ENCODE measurements at places on chromosomes 4 and X. TPM values are rescaled to one million over a fixed set of nuclear protein-coding genes. Genes with fewer than 3 reads are reported as not detected.

DNA sequence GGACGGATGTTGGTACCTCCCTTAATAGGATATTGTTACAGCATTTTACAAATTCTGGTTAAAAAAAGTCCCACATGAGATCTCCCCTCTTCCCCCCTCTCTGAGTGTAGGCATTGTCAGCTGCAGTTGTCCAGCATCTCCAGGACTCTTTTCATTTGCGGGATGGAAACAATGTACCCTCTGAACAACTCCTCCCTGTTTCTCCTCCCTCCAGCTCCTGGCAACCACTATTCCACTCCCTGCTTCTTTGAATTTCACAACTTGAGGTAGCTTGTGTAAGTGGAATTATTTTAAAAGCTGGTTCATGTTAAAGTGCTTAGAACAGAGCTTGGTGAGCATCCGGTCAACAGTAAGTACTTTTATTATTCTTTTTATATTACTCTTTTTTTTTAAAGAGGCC, 69.8 kb downstream of the TBL1X start:
- no peak for DNase-seq

Gene USP17L13
- total RNA-seq, result not detected

DNA sequence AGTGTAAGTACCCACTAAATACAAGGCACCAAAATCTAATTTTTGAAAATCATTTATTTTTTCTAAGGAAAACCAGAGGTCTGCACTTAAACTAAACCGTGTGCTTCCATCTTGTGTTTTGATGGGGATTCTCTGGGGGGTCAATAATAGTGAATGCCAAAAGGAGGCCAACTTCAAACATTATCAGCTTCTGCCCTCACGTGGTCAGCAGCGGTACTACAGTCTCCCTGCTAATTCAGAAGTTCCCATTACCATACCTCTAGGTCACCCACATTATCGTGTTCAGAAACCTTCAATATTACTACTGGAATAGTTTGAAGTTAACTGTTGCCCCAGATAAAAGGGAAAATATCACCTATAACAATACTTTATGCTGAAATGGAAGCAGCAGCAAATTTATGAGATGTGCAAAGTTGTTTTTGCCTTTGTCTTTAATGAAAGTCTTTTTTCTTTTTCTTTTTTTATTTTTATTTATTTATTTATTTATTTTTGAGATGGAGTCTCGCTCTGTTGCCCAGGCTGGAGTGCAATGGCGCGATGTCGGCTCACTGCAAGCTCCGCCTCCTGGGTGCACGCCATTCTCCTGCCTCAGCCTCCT, 17.3 kb downstream of the CTPS2 start:
- no peak for DNase-seq

DNA sequence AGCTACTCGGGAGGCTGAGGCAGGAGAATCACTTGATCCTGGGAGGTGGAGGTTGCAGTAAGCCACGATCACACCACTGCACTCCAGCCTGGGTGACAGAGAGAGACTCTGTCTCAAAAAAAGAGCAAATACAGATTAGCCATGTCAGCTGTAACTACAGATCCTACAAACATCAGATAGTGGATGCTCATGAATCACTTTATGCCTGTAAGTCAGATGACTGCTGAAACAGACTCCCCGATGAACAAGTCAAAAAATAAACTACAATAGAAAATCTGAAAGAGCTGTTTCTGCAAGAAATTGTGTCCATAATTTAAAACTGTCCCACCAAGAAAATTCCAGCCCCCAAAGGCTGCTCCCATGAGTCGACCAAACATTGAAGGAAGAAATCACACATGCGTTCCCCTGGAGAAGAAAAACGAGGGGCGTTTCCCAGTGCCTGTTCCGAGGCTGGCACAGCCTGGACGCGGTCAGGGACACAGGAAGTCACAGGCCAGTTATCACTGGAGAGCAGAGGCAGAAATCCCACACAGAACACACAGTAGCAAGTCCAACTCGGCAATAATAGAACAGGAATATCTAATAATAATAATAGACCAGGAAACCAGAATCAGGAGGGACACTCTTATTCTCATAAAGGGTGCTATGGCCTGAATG, 30.0 kb upstream of the GTPBP6 start:
- DNase-seq, result peak; percentile 37

DNA sequence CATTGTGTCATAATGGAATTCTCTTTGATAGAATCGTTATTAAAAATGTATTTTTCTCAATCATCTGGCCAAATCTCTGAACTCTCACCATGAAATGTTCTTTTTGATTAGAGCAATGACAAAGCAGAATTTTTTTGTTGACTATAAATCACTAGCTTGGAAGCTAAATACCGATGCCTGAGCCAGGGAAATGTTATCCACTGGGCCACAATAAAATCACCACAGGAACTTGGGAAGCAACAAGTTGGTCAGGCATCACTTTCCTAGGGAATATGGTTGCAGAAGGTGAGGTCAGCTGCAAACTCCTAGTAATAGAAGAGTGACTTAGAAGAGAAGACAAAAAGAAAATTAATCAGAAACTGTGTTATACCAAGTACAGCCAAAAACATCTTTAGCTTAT, 60.6 kb upstream of the CFAP47 start:
- no peak for DNase-seq

All from posterior vena cava (tissue), 2 donors.